ENCODE measurements at places on chromosomes 11 and 22.

DNA sequence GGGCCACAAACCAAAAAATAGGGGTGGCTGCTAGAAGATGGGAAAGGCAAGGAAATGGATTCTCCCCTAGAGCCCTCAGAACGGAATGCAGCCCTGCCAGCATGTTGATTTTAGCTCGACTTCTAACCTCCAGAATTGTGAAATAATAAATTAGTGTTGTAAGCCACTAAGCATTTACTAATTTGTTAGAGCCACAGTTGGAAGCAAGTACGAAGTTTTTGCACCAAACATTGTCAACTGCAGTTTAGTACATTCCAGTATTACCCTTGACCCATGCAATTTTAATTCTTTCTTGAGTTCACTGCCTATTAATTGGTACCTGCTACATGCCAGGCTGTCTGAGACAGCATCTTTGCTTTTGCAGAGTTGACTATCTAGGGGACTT, 32.2 kb downstream of the PARVA start:
- no peak for DNase-seq

- DNase-seq: no peak
Observed at GRCh38 chr22:37417677-37418348, 9.5 kb downstream of the ELFN2 start.

DNA sequence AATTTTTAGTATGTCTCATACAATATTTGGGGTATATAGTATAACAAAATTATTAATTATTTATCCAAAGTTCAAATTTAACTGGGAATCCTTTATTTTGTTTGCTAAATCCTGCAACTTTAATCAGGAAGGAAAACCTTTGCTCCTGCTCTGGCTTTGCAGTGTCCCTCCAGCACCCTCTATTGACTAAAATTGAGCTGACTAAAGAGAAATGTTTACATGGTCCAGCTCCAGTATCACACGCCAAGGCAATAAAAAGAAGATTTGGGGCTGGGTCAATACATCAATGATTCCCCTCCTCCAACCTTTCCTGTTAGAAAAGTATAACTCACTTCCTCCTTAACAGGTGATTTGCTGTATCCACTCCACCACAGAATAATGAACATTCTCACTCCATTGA, 153.0 kb upstream of the LRRC4C start:
- DNase-seq: no peak

GRCh38 chr22:29872989-29873388, 10.0 kb upstream of the MTMR3 start:
- no peak for DNase-seq

- no peak for DNase-seq
Observed at GRCh38 chr11:90701716-90702115, 478.9 kb upstream of the CHORDC1 start.

- DNase-seq: no peak
Observed at GRCh38 chr11:80722629-80723028, 1281.8 kb upstream of the TENM4 start.

GRCh38 chr11:27392278-27393114, 29.5 kb upstream of the CCDC34 start:
- no peak for DNase-seq

- no peak for DNase-seq
Observed at GRCh38 chr11:31487848-31488247, 21.6 kb downstream of the IMMP1L start.

- peak; percentile 58 for DNase-seq
Observed at GRCh38 chr11:117187428-117187798, 8.9 kb downstream of the SIDT2 start.

DNA sequence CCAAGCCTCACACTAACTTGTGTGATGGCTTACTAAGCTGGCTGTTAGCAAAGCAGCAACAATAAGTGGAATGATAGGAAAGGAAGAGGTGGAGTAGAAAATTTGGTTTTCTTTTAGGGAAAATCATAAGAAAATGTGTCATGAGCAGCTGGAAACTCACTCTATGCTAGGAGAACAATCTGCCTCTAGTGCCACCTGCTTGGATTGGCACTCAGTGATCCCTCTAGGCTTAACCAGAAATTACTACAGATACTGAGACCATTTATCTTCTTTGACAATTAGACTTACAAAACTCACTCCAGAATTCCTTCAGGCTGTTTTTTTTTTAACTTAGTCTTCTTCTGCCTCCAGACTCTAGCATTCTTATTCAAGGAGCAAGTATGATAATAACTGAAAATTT, 117.3 kb downstream of the CD44 start:
- no peak for DNase-seq

DNA sequence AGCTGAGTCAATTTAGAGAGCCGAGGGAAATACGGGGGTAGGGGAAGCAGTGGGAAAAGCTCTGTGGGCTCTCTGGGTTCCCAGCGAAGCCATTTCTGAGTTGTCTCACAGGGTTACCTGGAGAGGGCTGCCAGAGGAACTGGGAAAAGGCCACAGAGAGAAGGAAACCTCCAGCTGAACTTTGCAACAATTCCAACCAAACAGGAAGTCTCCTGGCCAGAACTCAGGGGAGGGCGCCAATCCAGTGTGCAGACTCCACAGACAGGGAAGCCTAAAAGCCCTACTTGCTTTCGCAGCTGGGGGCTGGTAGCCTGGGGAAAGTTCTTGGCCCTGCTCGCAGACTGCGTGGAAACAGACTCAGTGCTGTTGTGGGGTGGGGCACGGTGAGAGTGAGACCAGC, 23.1 kb upstream of the GNAZ start:
- no peak for DNase-seq

- DNase-seq: peak; percentile 81
Observed at GRCh38 chr22:17057959-17058814, 26.6 kb upstream of the IL17RA start.

GRCh38 chr11:114959953-114960505, 281.7 kb downstream of the NXPE2 start:
- no peak for DNase-seq

- no peak for DNase-seq
Observed at GRCh38 chr11:129814244-129815014, 1.2 kb upstream of the TMEM45B start.

GRCh38 chr11:121777056-121777455, 324.3 kb upstream of the SORL1-AS1 start:
- no peak for DNase-seq

GRCh38 chr11:46413760-46414465, 22.3 kb upstream of the CHRM4 start:
- no peak for DNase-seq
